ENCODE measurements at places on chromosomes 4 and X. TPM values are rescaled to one million over a fixed set of nuclear protein-coding genes. Genes with fewer than 3 reads are reported as not detected.

SAGE1 gene
- not detected for total RNA-seq

CDX4 gene
- total RNA-seq: not detected

MAGEA12 gene
- not detected for total RNA-seq

PTTG2 gene
- 1.9 TPM for total RNA-seq

PAK3 gene
- total RNA-seq: 1.5 TPM

AMER1 gene
- 5.2 TPM for total RNA-seq

MAGEA11 gene
- not detected for total RNA-seq

MAGEB17 gene
- not detected for total RNA-seq

GPRASP3 gene
- total RNA-seq: 3.5 TPM

TMEM187 gene
- total RNA-seq: 12.8 TPM

IRAK1 gene
- total RNA-seq: 66.9 TPM

DGAT2L6 gene
- not detected for total RNA-seq

DOK7 gene
- total RNA-seq: not detected

ENOPH1 gene
- total RNA-seq: 26.1 TPM

ODAPH gene
- total RNA-seq: not detected

ZFP92 gene
- 0.44 TPM for total RNA-seq
